Fibroblast of pulmonary artery (primary cell): ENCODE measurements at places on chromosomes 5 and 9.

- no peak for DNase-seq
Measured at GRCh38 chr9:133843751-133844397, 105.7 kb upstream of the SARDH start.

- DNase-seq, result peak; percentile 56
Measured at GRCh38 chr5:120767178-120767820, 303.2 kb downstream of the PRR16 start.

DNA sequence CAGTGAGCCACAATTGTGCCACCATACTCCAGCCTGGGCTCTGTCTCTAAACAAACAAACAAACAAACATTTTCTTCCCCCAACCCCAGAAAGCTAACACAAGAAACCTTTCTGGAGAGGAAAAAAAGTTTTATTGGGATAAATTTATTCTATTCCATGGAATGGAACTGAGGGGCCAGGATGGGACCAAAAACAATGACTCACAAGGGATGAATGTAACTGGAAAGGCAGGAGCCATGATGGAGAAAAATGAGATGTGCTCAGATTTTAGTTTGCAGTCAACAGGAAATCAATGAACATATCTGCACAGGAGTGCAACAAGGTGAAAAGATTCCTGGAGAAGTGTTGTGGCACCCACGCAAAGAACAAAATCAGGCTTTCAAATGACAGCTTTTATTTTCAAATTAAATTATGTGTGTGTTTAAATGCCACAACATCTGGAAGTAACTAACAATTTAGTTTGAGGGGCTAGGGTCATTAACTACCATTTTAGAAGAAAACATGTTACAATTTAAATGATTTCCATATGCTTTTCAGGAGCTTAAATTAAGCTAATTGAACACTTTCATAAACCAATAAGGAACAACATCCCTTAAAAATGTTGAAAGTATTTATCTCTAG, 208.6 kb downstream of the TSSK1B start:
- no peak for DNase-seq

GRCh38 chr5:173733021-173733420, 116.6 kb upstream of the BOD1 start:
- no peak for DNase-seq

DNA sequence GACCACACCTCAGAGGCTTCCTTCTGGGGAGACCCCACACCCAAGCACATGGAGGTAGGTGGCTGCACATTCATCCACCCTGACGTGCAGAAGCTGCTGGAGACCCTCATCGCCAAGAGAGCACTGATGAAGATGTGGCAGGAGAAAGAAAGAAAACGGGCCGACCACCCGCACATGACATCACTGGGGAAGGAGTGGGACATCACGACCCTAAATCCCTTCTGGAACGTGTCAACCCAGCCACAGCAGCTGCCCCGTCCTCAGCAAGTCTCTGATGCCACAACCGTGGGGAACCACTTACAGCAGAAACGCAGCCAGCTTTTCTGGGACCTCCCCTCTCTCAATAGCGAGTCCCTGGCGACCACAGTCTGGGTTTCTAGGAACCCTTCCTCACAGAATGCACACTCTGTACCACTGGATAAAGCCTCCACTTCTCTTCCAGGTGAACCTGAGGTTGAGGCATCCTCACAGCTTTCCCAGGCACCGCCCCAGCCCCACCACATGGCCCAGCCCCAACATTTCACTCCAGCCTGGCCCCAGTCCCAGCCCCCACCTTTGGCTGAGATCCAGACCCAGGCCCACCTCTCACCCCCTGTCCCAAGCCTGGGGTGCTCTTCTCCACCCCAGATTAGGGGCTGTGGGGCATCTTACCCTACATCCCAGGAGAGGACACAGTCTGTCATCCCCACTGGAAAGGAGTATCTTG, 3.0 kb downstream of the SPATA31E1 start:
- no peak for DNase-seq

DNA sequence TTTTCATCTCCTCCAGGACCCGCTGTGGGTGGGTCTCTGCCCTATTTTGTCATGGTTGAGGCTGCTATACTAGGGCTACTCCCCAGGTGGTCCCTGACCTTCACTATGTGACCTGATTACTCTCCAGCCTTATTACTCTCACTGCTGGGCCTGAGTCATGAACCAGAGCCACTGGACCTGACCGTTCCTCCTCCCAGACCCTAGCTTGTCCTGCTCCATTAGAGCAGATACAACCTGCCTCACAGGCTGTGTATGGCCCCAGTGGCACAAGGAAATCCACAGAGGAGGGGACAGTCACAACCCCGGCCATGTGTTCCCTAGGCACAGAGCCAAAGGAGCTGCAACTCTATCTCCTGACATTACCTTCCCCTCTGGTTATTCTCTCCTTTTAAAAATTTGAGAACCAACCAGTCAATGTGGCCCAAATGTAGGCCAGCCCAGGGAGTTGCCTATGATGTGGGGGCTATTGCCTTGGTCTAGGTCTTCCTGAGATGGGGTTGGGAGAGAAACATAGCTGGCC, 96.0 kb upstream of the FSTL4 start:
- no peak for DNase-seq

GRCh38 chr5:171863935-171864334, 78.3 kb downstream of the SMIM23 start:
- DNase-seq, result peak; percentile 49

GRCh38 chr9:69036309-69036708, 757 bp downstream of the FXN start:
- DNase-seq, result peak; percentile 12

GRCh38 chr5:69374911-69375446, 5.4 kb downstream of the RAD17 start:
- DNase-seq, result no peak

DNA sequence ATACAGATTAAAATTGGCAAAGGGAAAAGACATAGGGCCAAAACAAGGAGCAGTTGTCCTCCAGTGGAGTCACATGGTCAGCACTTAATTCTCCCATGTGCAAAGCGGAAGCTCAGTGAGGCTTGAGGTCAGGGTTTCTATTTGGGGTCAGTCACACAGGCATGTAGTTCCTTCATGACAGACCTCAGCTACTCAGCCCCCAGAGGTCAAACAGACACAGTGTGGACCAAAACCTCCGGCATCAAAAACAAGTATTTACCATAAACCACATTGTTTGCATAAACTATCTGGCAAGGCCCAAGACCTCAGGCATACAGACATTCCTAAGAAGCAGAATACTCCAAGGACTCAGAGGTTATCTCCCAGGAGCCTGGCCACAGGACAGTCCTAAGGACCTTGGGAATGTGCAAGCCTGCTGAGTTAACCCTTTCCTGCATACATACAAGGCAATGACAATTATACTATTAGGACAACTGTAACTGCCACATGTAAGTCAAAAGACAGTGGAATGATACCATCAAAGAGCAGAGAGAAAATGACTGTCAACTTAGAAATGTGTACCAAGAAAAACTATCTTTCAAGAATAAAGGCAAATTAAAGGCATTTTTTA, 28.7 kb upstream of the FNIP1 start:
- no peak for DNase-seq

DNA sequence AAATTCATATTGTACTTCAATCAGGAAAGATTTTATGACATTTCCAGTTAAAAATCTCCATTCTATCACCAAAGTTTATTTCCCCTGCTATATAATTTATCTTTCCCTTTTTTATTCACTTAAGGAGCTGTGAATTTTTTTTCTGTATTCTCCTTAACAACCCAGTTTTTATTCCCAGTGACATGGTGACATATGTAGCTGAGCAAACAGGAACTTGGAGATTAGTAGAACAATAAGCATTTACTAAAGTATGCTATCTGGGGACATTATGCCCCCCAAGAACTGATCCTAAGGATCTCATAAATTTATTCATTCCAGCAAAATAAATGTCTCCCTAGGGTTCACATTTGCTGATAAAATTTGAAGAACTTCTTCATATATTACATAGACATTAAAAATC, 1044.0 kb upstream of the CDH6 start:
- no peak for DNase-seq

DNA sequence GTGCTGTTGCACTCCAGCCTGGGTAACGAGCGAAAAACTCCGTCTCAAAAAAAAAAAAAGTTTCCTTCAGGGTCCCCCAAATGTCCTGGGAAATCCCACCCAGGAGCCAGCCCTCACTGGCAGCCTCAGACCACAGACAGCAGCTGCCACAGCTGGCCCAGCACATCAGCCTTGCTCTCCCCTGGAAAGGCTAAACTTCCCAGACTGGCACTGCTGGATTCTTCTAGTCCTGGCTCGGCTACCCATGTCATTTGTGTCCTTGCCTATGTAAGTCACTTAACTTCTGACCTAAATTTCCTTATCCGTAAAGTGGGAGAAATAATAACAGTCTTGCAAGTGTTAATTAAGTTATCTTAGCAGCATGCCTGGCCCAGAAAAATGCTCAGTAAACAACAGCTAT, 8.6 kb upstream of the PRRC2B start:
- no peak for DNase-seq

GRCh38 chr9:98930792-98931191, 12.9 kb upstream of the COL15A1 start:
- DNase-seq, result no peak

GRCh38 chr5:27216367-27216950, 178.1 kb upstream of the CDH9 start:
- DNase-seq, result no peak

- DNase-seq, result peak; percentile 73
Measured at GRCh38 chr9:129166623-129167557, 11.2 kb downstream of the IER5L start.

- DNase-seq, result no peak
Measured at GRCh38 chr9:101232405-101232977, 152.3 kb downstream of the BAAT start.

GRCh38 chr5:69378376-69378775, 8.8 kb downstream of the RAD17 start:
- DNase-seq, result no peak

DNA sequence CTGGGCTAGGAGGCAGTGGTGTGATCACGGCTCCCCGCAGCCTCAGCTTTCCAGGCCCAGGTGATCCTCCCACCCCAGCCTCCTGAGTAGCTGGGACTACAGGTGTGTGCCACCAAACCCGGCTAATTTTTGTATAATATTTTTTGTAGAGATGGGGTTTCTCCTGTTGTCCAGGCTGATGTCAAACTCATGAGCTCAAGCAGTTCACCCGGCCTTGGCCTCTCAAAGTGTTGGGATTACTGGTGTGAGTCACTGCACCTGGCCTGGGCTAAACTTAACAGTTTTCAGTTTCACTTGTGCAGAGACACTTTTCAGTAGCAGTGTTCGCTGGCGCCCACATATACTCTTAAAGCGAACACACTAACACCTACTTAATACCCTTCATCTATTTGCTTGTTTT, 205.6 kb upstream of the ZNF608 start:
- DNase-seq, result no peak

- peak; percentile 38 for DNase-seq
Measured at GRCh38 chr5:34551911-34552433, 104.2 kb upstream of the RAI14 start.

DNA sequence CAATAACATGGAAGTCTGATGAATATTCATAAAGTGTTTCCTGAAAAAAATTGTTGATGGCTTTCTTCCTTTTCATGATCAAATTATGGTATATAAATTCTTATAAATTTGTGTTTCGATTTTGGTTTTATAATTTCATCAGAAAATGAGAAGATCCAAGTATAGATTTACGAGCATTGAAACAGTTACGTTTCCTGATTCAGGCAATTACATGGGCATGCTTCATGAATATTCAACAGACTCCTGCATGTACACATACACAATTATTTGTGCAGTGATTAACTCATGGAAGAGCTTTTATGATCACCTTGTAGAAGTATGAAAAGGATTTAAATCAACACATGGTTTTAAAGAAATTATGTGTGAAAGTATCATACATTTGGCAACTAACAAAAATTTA, 136.7 kb downstream of the MPDZ start:
- no peak for DNase-seq

DNA sequence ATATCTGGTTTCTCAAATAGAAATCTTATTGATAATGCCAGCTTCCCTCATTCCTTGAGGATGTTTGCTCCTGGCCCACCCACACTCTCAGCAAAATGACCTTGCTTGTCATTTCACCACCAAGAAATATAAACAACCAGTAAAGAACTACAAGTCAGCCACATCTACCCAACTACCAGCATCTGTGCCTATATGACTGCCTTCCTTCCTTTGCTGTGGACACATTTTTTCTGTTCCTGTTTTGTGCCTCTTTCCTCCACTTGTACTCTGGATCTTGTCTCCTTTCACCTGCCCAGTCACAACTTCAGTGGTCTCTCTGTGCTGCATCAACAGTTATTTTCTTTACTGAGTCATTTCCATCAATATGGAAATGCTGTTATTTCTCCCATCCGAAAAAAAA, 20.3 kb downstream of the KIF2A start:
- no peak for DNase-seq

DNA sequence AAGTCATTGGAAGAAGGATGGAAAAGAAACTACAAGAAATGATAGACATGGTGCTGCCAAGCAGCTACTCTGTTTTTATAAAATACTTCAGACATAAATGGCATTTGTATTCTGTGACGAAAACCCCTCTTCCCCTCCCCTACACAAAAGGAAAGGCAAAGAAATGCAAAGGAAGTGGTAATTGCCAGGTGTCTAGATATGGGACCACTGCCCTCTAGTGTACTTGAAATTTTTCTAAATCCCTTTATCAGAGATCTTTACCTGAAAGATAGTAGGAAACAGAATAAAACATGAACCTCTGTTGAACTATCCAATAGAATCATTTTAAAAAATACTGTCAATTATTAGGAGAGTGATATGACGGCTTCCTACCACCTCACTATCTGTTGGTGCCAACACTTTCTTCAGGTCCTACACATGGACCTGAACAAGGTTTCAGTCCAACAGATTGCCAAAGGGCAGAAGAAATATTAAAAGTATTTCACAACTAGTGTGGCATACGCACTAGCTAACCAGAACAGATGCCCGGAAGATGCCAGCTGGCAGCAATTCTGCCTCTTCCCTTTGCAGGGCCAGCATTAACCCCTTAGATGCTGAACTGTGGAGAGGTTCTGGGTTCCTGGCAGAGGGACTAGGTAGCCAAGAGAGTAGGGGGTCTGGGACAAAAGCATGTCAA, 104.1 kb downstream of the TSSK1B start:
- peak; percentile 68 for DNase-seq

GRCh38 chr5:9869616-9870288, 239.6 kb upstream of the TAS2R1 start:
- peak; percentile 47 for DNase-seq

GRCh38 chr5:152869971-152870370, 464.9 kb upstream of the NMUR2 start:
- no peak for DNase-seq

DNA sequence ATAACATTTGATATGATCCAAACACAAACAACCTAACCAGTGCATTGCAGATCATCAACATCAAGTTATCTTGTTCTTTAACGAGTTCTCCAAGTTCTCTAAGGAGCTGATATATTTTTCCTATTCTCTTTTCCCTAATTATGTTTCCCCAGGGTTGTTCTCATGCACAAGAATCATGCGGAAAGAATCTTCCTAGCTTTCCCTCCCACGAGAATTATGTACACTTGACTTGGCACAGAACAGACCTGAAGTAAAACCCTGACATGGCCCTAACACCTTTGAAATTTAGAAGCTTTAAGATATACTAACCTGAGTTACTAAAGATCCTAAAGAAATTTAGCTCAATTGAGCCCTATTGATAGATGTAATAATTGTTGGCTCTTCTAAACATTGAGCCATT, 110.7 kb upstream of the FST start:
- no peak for DNase-seq
